Common myeloid progenitor, CD34-positive (primary cell): ENCODE measurements at places on chromosomes 12 and 14.

- no peak for DNase-seq
Measured at GRCh38 chr14:99194136-99194535, 77.9 kb downstream of the BCL11B start.

- no peak for DNase-seq
Measured at GRCh38 chr12:2082321-2082720, 29.5 kb downstream of the CACNA1C start.

- no peak for DNase-seq
Measured at GRCh38 chr12:121628037-121628436, 1.7 kb downstream of the ORAI1 start.

- DNase-seq = no peak
Measured at GRCh38 chr14:29062976-29063375, 296.4 kb downstream of the FOXG1 start.

- peak; percentile 25 for DNase-seq
Measured at GRCh38 chr12:95216711-95217376, 423 bp downstream of the FGD6 start.

DNA sequence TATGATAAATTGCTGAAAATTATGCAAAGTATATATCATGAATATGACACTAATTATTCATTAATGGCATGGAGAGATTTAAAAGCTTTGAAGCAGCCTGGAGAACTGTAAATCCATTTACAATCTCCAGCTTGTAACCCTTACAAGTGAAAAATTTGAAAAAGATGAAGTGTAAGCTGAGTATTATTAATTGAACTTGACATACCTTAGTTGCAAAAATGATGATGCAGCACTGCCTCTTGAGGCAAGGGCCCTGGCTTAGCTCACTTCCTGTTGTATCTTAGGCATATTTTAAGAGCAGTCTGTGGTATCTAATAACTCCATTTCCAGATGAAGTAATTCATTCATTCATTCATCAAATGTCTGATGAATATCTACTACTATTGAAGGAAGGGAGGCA is 158.6 kb downstream of the ANO4 start:
- DNase-seq = no peak

GRCh38 chr14:22159957-22160356 is 429.1 kb downstream of the DAD1 start:
- DNase-seq = no peak

GRCh38 chr14:69170839-69171238 is 17.9 kb upstream of the DCAF5 start:
- DNase-seq = peak; percentile 15

GRCh38 chr14:33349871-33350270 is 411.2 kb downstream of the NPAS3 start:
- DNase-seq = no peak

- DNase-seq = no peak
Measured at GRCh38 chr12:65045269-65045668, 75.8 kb downstream of the WIF1 start.

DNA sequence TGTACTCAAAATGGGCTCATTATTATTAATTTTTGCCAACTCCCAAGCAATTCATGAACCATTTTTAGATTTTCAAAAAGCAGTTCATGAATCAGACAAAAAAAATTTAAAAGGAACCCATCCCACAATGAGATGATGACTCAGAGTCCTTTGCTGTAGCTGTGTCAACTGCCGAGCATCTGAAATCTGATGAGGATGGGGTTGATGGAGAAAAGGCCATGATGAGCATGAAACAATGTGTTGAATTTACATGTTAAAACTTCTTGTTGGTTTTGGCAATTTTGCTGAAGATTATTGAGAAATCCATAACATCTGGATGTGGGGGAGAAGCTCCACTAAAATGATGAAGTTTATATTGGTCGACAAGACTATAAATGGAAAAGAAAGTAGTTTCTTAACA is 378.0 kb downstream of the FOXG1 start:
- DNase-seq = no peak

DNA sequence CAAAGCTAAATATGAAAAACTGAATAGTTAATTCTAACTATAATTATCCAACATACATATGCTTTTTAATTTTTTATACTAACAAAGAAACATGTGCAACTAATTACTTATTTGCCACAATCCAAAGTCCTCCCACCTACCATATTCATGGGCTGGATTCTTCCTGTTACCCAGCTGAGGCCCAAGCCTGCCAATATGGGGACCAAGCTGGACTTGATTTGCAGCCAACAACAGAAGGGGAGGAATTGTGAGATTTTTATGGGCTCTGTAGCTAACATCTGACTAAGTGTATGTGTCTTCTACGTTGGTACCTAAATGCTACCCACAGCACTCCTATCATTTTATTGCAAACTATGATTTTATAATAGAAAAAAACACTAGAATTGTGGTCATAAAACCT is 13.1 kb upstream of the ANKS1B start:
- DNase-seq = no peak

DNA sequence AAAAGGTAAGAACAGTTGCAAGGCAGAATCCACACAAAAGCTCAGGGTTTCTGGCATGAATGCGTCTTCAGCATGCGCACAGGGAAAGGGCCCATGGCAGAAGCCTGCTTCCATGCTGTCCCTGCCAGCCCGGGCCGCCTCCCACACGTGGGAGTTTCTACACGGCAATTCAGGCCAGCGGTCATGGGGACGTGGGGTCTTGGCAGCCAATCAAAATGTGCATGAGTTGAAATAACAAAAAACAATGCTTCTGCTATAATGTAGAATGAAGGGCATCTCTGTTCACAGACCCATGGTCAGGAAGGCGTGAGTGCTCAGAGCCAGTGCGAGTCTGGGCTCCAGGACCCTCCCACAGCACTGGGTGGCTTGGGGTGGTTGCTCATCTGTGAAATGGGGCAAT is 28.6 kb downstream of the AMN start:
- DNase-seq = no peak

DNA sequence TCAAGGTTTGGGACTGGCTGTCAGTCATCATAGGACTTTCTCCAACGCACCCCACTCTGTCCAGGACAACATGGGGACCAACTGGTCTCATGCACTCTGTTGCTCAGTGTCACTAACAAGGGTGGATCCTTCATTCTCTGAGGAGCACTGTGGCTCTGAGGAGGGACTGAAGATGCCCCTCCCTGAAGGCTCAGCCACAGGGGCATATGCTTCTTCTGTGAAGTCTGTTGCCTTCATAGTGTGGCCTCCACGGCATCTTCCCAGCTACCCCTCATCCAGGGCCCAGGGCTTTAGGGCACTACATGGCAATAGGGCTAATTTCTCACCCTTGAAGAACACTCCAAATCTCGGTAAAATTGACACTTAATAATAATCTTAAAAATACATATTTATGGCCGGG is 14.3 kb upstream of the IFI27L2 start:
- DNase-seq = no peak

GRCh38 chr12:68905733-68906132 is 27.2 kb downstream of the CPM start:
- peak; percentile 66 for DNase-seq
